Kasumi-1 (cell line): ENCODE measurements at places on chromosomes 1 and 21.

DNA sequence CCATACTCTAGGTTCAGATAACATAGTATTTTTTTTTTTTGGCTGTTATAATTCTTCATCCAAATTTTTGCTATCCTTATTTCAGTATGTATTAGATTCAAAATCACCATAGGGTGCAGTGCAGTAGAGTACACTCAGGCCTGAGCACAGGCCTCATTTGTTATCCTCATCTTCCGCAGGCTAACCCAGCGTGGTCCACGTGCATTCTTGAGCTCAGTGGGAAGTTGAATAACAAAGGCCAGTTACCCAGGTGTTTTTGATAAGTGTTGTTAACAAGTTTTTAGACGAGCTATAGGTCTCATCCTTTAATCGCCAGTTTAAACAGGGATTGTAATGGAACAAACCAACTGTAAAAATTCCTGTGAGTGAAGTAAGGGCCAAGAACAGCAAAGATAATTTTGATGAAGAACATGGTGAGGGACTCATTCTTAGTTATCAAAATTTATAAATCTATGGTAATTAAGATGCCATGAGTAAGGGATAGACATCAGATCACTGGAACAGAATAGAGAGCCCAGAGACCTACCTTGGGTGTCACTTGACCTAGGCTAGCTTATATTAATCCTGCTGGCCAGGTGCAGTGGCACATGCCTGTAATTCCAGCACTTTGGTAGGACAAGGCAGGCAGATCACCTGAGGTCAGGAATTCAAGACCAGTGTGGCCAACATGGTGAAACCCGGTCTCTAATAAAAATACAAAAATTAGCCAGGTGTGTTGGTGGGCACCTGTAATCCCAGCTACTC, 22.0 kb downstream of the FLVCR1 start:
- DNase-seq = no peak

DNA sequence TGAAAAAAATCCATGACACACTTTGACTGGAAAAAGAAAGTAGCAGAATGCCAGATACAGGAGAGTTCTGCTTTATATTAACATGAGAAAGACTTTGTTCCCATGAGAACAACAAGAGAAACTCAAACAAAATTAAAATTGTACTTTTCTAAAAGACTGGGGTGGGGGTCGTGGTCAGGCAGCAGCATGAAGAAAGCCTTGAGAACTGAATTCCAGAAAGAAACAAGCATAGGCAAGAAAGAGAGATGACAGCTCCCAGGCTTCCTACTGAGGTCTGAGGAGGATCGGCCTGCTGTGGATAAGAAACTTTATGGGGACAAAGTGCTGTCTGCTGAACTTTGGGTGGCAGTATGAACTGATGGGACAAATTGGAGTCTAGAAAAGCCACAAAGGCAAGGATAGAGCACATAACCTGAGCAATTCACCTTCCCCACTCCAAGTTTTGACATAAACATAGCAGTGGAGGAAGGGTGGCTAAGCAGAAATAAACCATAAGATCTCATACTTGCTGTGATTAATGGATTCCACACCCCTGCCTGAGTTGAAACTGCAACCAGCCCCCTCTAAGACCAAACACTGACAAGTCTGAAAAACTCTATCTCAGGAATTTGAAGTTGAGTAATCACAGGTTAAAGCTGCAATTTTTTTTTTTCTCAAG, 43.7 kb downstream of the COL6A1 start:
- no peak for DNase-seq

DNA sequence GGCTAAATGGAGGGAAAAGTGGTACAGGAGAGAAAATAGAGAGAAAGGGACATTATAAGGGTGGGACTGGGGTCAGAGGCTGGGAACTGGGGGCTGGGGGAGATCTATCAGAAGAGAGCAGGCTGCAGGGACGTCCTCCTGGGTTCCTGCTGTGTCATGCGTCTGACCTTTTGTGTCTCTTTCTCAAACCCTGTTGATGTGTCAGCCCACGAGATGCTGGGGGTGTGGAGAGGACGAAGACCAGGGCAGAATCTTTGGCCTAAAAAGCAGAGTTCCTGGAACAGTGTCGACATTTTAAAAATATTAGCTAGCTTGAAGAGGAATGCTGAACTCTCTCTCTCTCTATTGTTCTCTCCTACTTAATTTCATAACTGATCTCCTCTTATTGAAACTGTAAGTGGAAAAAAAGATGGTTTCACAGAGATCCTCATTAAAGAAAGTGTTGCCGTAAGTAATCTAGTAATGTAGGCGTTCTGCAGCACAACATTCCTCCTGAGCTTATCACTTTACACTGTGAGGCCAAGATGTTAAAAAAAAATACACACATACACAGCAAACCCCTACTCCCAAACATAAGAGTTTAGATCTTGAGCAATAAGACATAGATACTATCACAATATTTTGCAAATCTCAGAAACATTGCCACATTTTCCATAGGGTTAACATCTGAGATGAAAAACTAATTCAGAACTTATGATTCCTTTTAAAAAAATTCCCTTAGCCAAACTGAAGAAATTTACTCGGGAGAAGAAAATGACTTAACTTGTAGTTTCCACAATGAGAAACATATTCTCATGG, 52.6 kb downstream of the RUNX1 start:
- DNase-seq = no peak

DNA sequence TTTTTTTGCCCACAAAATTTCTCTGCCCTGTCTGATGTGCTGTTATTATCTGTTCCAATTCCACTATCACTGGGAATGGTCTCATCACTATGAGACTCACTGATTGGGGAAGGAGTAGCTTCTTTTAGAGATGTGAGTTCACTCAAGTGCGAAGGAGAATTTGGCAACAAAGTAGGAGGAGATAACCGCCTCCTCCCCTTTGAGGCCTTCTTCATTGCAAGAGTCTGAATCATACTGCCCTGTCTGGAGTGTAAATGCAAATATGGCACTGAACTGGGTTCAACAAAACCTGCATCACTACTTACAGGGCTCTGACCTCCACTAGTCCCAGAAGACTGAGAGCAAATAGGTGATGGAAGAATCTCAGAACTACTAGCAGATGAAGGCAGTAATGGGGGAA, 83.4 kb downstream of the ASH1L start:
- no peak for DNase-seq

DNA sequence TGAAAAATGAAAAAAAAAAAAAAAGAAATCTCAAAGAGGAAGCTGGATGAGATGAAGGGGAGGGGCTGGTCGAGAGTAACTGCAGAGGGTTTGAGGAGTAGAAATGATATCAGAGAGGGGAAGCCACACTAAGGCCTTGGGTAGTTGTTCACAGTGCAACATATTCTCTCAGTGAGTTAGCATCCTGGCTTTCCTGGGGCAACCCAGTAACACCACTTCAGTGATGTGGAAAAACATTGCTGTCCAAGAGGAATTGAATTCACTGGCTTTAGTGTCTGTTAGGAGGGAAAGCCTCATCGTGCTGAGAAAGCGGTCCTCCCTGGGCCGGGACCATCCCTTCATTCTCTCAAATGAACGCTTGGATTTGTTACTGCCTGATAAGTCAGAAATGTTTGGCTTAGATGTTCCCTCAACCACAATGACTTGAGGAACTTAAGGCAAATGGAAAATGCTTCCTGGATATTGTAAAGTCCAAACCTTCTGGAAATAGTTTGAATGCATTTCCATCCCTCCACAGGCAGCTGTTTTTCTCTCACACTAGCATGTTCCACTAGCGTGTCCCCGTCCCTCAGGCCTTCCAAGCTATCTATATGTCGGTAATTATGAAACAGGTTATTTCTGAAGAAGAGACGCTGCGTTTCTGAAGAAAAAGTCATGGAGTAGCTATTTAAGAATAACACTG, 12.2 kb downstream of the TGFB2 start:
- peak; percentile 18 for DNase-seq

DNA sequence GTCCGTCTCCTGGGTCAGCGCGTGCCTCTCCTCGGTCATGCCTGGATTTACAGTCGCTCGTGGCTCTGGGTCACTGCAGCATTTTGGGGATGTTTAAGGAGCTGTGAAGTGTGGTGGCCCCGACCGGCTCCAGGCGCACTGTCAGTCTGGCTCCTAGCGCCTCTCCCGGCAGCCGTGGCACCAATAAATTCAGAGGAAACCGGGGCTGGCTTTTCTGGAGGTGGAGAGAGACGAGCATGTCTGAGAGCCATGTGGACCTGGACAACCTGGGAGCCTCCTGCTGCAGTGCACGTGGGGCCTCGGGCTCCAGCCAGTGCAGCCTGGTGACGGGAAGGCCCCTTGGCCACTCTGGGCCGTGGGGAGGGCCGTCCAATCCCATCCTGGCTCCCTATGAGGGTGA, 17.1 kb downstream of the PLCH2 start:
- no peak for DNase-seq

DNA sequence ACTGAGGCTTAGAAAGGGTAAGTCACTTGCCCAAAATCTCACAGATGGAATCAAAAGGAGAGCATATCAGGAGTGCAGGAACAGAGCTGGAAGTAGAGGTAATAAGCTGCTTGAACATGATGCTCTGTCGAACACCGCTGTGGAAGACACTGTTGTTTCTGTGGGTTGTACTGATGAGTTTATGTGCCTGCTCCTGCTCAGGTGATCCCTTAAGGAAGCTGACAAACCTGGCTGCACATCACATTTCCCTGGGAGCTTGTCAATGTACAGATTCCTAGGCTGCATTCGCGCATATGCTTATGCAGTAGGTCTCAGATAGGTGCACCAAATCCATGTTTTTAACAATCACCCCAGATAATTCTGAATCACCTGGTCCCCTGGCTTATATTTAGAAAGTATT, 79.7 kb downstream of the ZNF326 start:
- DNase-seq = no peak

DNA sequence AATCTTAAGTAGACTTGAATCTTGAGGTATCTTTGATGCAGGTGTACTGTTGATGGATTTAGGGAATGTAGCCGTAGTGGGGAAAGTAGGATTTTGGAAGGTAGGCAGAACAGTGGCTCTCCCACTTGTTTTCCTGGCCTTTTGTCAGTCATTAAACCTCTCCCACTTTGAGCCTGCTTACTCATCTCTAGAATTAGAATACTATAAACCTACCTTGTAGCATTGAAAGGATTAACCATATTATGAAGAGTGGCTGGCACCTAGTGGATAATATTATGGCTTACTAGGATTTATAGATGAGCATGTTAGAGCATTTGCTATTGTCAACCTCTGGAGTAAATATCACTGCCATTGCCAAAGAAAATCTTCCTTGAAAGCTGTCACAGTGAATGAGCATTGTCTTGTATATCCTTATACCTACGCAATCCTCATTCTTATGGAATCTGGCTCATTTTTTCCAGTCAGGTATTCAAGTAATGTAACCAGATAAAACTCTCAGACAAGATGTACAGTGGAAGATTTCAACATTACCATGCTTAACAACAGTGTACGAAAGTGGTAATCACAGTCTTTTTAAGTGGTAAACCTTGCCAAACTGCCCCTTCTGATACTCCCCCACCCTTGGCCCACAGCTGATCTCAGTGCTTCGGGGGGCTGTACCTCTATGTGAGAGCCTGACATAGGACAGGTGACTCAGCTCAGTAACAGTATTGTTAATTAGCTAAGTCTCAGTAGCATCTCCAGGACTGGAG, 44.4 kb downstream of the SH3GLB1 start:
- no peak for DNase-seq
